Adrenal gland (tissue), 19 donors: ENCODE measurements at places on chromosomes 12 and 14. TPM values are rescaled to one million over a fixed set of nuclear protein-coding genes. Genes with fewer than 3 reads are reported as not detected.

GRIN2B gene
- under 0.01 TPM for polyA plus RNA-seq

TAS2R31 gene
- 0.20 TPM for polyA plus RNA-seq

C12orf57 gene
- 335 TPM for polyA plus RNA-seq

TMEM121 gene
- 1.9 TPM for polyA plus RNA-seq

KCNMB4 gene
- polyA plus RNA-seq: 7.1 TPM

RHEBL1 gene
- 0.26 TPM for polyA plus RNA-seq

RAD51AP1 gene
- 1.1 TPM for polyA plus RNA-seq

PDE3A gene
- polyA plus RNA-seq: 1.3 TPM
